ENCODE measurements at places on chromosomes 13 and 19.

DNA sequence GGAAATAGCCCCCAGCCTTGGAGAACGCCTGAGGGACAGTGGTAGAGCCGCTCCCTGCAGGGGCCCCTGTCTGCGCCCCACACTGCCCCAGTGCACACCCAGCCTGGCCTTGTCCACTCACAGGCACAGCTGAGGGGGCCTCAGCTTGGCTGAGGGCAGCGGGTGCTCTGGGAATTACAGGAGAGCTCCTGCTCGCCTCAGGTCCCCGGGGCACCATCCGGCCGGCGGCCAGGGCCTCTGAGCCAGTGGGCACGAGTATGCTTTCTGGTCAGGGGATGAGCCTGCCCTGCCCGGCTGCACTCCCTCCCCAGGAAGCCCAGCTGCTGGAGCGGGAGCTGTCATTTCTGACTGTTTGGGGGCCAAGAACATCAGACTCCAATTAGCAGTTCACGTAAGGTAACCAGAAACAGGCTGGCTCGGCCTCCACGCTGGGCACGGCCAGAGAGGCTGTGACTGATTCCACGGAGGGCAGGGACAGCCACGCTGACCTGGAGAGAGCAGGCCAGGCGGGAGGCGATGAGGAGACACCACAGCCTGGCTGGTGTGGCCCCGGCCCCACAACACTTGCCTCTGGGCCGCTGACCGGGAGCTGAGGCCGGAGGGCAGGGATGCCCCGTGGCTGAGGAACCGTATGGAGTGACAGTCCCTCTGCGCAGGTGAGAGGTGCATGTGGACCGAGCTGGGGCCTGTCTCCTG lies 15.4 kb downstream of the CEBPG start:
- DNase-seq: no peak

DNA sequence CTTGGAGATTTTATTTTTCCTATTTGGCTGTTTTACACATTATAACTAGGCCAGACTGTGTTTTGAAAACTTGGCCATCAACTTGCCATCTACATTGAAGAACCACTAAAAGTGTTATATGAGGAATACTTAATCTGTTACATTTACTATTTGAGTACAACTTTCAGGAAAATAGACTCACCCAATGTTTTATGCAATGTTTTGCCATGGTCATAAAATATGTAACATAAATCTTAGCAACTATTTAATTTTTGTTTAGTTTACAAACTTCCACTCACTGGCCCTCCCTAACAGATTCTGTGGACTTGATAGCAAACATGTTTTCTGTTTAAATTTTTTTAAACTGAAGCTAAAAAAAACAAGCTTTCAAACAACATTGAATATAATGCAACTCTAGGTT lies 23.7 kb upstream of the TRPC4 start:
- no peak for DNase-seq

DNA sequence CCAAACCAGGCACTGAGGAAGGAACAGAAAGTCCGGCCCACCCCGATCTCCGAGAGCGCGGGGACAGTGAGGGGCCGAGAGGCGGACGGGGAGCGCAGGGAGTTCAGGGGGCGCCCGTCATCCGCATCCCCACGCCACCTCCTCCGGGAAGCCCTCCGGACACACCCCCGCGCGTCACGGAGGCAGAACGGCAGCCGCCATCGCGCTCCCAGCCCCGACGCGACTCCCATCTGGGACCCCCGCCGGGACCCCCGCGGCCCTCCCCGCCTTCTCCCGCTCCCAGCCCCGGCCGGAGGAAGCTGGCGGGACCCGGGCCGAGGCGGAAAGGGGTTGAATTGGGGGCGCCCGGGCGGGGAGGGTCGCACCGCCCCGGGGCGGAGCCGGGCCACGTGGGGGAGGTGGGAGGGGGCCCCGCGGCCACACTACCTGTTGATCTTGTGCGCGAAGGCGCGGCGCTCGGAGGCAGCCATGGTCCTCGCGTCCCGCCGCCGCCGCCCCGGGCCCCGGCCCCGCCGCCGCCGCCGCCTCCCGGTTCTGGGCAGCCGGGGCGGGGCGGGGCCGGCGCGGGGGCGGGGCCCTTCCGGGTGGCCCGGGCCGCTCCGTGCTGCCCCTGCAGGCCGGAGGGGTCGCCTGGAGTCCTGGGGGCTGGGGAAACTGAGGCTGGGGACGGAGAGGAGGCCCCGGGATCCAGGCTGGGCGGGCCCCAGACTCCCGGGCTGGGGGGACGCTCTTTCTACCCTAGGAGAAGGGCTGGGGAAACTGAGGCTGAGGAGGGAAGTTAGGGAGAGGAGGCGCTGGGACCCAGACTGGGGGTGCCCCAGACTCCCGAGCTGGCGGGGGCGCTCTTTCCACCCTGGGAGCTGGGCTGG lies at the start of gene DOCK6:
Gene DOCK6 (minus strand): TSS at position 554 of the 869 bp plus-strand sequence. CDS start 84 bp downstream, at position 470.
- DNase-seq: no peak

DNA sequence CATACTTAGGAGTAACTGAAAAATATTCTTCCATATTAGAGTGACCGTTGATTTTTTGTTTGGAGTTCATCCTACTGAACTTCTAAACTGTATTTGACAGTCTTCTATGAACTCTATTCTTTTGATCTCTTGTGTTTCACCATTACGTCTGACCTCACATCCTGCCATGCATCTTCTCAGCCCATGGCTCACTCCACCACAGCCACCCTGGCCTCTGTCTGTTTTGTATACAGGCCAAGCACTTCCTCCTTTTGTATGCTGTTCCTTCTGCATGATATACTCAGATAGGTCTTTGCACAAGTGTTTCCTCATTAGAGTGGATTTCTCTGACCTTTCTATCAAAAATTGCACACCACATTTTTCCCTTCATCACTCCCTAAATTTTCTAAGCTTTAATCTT lies 119.9 kb downstream of the MAB21L1 start:
- DNase-seq: no peak

DNA sequence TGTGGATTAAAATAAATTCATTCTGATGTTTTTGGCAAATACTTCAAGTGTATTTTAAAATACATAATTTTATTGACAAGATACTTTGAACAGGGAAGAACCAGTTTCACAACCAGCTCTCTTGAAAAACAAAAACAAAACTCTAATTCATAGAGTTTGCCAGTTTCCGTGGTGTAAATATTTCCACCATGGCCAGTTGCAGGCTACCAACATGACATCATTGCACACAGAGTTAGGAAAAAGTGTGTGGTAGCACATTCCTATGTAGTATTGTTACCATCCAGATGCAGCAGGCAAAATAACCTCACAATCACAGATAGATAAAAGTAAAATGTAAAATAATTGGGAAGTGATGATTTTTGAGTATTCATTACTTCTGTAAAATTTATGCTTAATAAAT lies 7.7 kb upstream of the RNF113B start:
- DNase-seq: no peak

- no peak for DNase-seq
Observed at GRCh38 chr19:46962030-46962570, 57.5 kb upstream of the NPAS1 start.

GRCh38 chr19:7069904-7070226 lies 362 bp downstream of the ZNF557 start:
- no peak for DNase-seq

DNA sequence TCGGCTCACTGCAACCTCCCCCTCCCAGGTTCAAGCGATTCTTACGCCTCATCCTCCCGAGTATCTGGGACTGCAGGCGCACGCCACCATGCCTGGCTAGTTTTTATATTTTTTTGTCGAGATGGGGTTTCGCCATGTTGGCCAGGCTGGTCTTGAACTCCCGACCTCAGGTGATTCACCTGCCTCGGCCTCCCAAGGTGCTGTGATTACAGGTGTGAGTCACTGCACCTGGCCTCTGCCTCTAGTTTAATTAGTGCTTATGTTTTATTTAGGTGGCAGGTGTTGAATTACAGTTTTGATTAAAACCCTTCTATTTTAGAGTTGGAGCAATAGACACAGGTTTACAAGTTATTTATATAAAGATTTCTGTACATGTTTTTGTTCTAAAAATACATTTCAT lies 42.8 kb downstream of the ATP11A start:
- no peak for DNase-seq

DNA sequence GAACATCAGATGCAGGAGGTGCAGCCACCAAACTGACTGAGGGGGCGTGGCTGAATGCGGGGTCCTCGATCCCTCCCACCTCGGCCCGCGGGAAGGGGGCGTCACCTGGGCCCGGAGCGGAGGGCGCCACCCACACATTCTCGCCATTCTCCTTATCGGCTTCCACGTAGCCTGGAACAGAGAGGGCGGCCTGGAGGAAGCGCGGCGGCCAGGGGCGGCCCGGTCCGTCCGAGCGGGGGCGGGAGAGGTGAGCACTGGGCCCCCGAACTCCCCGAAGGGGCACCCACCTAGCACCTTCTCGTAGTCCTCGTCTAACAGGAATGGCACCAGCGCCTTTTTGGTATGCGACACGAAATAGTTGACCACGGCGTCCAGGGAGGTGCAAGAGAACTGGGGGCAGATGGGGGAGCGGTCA lies 11.8 kb downstream of the STAP2 start:
- no peak for DNase-seq

DNA sequence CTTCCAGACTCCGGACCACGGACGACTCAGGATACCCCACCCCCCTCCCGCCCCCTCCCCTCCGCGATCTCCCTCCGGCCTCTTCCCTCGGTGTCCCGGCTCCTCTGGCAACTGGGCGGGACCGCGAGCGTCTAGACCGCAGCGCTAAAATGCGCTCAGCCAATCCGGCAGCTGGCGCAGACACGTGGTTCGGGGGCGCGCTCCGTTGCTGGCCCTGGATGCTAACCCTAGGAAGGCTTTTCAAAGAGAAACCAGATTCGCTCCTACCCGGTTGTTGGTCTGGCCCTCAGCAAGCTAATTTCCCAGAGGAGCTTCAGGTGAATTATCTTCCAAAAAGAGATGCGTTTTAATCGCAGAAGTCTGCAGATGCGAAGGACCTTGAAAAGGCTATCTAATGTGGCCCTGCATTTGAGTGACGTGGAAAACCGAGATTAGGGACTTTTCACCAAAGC lies at the start of gene DZIP1:
Gene DZIP1 (minus strand): TSS at position 106 of the 452 bp plus-strand sequence. CDS start 2,677 bp downstream, outside the sequence.
- DNase-seq: peak; percentile 35

GRCh38 chr19:53511933-53512374 lies 26.0 kb upstream of the ZNF331 start:
- DNase-seq: peak; percentile 22

GRCh38 chr19:1243768-1244692 lies 2.5 kb downstream of the ATP5F1D start:
- peak; percentile 89 for DNase-seq

GRCh38 chr13:42702716-42703115 lies 78.7 kb upstream of the FAM216B start:
- DNase-seq: no peak

DNA sequence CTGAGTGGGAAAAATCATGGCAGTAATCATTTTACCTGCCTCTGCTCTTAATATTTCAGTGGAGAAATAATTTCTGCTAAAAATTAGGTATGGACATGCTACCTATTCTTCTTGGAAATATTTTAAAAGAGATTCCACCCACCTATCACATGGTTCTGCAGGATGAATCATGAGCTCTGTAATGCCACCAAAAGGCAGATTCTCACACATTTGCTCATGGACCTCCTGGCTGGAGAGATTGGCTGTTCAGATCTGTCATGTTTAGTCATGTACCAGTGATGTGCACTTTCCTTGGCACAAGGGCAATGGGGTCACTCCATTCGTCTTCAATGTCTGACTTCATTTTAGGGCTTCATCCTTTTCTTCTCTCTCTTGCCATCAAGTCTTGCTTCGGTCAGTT lies 101.8 kb upstream of the MBNL2 start:
- no peak for DNase-seq

DNA sequence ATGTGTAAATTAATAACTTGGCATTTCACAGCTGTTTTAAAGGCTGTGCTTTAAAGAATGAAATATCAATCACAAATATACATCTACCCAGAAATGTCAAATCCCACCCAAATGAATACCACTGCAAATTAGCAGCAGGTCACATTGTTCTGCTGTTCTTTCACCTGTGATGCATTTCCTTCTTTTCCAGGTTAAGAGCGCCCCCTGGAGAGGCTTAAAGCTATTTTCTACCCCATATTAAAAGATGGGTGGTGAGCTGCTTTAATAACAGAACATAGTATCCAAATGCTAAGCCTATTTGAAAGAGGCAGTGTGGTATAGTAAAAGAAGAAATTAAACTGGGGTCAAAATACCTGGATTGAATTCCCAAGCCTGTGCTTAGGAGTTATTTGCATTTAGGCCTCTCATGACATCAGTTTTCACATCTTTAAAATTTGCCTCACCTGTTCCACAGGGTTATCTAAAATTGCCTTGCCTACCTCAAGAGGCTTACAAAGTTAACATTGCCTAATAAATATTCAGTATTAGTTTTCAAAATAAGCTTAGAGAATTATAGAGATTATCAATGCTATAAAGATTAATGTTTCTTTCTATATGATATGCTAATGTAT lies 396.9 kb upstream of the SLITRK5 start:
- peak; percentile 2 for DNase-seq

- DNase-seq: no peak
Observed at GRCh38 chr13:111074826-111075225, 40.3 kb upstream of the ARHGEF7 start.

GRCh38 chr13:114112231-114112825 lies 20.1 kb downstream of the RASA3 start:
- no peak for DNase-seq

DNA sequence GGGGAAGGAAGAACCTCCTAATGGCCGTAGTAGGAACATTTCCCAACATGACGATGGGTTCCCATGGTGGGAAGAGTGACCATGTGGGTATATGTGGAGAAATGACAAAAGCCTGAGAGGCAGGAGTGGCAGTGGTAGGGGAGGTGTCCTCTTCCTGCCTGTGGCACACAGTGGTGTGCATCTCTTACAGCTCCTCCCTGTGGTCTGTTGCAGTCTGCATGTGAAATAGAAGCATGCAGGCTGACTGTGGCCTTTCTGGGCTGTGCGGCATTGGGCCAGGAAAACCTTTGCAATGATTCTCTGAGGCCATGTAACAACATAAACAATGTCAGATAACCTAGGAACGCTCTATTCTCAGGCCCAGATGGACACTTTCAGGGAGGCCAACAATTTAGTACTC lies 84.0 kb downstream of the LACC1 start:
- DNase-seq: peak; percentile 17

DNA sequence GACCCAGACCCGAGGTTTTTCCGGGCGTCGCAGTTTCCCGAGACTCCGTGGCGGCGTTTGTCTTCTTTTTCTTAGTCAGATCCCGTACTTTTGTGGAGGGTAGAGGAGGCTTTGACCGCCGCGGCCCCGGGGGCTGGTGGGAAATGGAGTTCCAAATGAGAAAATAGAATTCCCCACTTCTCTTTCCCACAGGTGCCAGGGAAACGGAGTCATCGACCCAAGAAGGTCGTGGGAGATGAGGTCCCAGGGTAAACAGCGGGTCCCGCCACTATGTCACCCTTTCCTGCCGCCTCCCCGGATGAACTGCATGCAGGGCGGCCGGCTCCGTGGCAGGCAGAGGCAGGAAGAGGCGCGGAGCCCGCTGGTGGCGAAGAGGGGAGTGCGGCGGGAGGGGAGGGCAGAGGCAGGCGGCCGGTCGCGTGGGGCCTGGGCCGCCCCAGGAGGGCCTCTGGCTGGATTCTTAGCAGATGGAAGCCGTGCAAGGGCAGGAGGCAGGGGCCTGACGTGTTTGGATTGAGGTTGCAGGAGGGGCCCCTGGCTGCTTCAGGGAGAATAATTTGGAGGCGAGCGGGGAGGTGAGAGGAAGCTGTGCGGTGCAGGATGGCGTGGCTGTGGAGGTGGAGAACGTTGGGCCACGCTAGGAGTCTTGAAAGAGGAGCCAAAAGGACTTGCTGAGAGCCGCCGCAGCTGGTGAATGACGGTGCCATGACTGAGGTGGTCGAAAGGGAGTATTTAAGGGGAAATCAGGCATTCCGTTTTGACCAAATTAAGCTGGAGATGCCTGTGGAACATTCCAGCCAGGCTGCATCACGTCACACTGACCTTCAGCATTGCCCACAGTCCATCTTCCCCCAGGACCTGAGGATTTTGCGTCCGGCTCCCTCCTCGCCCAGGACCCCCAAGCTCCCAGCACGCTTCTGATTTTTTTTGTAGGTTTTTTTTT lies 11.7 kb downstream of the CYTH2 start:
- DNase-seq: no peak
